Thymus (tissue), 14 donors: ENCODE measurements at places on chromosomes 7 and 10.

GRCh38 chr7:143383642-143383957, 2.5 kb downstream of the ZYX start:
- DNase-seq: no peak

DNA sequence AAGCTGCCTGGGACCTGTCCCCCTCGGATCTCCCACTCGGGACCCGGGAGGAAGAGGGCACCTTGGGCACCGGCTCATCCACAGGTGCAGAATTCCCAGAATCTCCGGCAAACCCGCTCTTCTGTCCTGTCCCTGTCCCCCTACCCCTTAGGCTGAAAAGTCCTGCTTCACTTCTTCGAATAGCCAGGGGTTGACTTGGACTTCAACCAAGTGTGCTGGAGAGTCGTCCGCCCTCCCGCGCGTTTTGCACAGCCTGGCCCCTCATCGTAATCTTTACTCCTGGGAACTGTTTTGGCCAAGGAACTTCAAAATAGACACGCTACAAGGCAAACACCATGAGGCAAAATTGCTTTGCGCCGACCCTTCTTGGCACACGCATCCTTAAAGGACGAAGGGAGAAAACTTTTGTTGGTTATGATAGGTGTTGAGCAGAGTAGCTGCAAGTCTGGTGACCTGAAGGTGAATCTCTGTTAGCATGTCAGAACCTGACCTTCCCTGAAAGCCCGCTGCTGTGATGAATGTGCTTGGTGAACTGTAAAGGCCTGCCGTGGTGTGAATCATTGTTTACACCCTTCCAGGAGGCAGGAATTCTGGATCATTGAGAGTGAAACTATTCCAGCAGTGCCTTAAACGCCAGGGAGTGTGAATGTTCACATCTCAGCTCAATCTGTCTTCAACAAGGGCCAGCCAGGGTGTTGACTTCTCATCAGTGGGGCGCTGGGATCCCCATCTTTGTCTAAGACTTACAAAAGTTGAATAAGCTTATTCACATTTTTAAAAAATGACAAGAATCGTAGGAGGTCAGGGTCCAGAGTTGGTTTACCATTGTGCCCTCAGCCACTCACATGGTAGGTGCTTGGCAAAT, 589 bp upstream of the RAPGEF5 start:
- DNase-seq: no peak

DNA sequence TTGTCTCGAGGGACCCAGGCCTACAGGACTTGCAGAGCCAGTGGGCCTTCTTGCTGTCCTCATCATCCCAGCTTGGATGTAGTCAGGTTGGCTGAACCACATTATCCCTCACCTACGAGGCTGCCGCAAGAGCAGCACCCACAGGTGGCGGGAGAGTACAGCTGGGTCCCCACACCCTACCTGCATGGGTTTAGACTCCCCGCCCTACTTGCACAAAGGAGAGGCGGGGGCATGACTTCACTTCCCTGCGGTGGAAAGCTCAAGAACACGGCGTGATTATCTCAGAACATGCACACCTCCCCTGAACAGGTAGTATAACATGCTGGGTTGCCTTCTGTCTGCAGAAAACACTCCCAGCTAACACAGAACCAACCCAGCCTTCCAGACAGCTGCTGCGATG, 57.5 kb downstream of the CTBP2 start:
- DNase-seq: no peak

GRCh38 chr7:10998996-10999757, 25.5 kb downstream of the PHF14 start:
- DNase-seq: no peak

GRCh38 chr7:27156508-27156898, at the start of gene HOXA7:
HOXA7 (minus strand) TSS chr7:27156675; CDS start chr7:27156545, 130 bp downstream.
- DNase-seq: no peak

- DNase-seq: no peak
Measured at GRCh38 chr7:142380069-142380468, 122.2 kb upstream of the PRSS58 start.

GRCh38 chr10:99709480-99710229, 22.3 kb downstream of the COX15 start:
- no peak for DNase-seq

DNA sequence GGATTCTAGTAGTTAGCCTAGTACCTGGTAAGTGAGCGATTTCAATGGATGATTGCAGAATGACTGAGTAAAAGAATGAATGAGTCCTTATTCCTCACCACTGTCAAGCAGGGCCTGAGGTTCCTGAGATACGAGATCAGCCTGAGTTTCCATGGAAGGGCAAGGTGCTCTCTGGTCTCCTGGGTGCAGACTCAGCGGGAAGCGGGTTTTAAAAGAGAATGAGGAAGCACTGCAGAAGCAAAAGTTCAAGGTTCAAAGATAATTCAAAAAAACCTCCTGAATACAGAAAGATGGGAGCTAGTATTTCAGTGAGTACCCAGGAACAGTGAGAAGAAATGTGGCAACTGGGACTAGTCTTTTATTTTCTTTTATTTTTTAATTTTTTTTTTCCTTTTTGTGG, 4.3 kb downstream of the ZNF3 start:
- no peak for DNase-seq

GRCh38 chr7:157189405-157189804, 50.7 kb downstream of the UBE3C start:
- no peak for DNase-seq

DNA sequence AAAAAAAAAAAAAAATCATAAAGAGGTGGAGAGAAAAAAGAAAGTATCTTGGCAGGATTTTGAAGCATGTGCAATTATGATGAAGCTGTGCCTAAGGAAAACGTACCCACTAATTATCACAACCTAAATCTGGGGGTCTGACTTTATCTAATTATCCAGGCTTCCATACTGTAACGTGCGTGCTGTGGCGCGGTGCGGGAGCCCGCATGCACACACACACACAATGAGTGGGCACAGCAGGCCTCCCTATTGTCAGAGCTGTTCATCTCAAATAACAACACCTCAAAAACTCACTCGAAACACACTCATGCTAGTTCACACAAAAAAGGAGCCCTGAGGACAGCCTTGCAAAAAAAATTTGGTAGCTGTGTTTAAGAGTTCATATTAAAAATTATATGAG, 31.9 kb downstream of the BEND7 start:
- no peak for DNase-seq

GRCh38 chr7:44305564-44306507, 19.6 kb downstream of the CAMK2B start:
- no peak for DNase-seq

- no peak for DNase-seq
Measured at GRCh38 chr7:135486261-135486920, 23.5 kb downstream of the CNOT4 start.

- DNase-seq: no peak
Measured at GRCh38 chr10:103648636-103649532, 155.4 kb downstream of the NEURL1 start.

DNA sequence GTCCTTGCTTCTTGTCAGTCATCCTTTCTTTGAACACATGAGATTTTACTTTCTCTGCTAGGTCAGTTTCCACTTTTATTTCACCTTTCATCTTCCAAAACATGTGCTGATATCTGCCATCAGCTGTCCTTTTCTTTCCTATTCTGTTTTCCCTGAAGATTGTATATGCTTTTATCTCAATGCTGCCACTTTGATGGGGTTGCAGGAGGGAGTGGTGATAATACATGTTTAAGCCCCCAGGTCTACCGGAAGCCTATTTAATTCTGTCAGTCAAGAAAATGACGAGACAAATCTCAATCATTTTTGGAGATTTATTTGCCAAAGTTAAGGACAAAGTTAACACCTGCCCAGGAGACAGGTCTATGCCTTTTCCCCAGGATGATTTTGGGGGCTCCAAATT, 73.8 kb downstream of the MRPL32 start:
- no peak for DNase-seq

- peak; percentile 49 for DNase-seq
Measured at GRCh38 chr7:102291056-102291915, 4.6 kb downstream of the SH2B2 start.

DNA sequence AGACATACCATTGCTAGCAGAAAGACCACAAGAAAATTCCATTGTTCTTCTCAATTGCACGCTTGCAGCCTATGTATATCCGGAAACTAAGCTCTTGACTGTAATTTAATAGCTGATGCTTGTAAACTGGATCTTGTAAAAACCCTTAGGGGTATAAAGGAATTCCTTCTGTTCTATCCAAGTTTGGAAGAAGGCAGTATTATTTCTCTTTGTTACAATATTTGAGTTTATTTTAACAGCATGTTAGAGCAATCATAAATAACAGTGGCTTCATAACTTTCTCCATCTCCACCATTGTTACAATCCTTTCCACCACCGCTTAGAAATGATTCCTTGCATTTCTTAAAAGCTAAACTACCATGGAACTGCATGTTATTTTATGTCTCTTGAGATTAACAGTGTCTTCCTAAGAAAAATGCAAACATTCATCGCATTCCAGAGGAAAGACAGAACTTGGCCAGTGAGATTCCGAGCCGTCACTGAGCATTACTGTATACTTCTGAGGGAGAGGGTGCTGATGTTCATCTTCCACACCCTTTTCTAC, 92.5 kb downstream of the TRIL start:
- no peak for DNase-seq

GRCh38 chr10:11115337-11115736, 97.7 kb downstream of the CELF2 start:
- DNase-seq: no peak

GRCh38 chr7:106721816-106722785, 61.1 kb upstream of the CCDC71L start:
- no peak for DNase-seq

- DNase-seq: no peak
Measured at GRCh38 chr7:41188163-41189130, 514.4 kb downstream of the INHBA start.

DNA sequence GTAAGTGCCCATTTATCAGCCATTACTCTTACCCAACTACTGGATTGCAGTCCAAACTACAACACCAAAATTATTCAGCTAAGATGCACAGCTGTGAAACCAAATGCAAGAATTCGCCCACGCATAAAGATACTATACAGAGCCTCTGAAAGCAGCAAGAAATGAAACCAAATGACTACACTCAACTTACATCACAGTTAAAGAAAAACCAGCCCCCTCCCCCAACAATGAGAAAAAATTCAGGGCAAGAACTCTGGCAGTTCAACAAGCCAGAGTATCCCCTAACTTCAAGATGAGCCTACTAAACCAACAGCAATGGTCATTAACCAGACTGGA, 209.1 kb upstream of the VWC2 start:
- no peak for DNase-seq

GRCh38 chr10:113788604-113789083, 37.2 kb downstream of the PLEKHS1 start:
- DNase-seq: no peak

DNA sequence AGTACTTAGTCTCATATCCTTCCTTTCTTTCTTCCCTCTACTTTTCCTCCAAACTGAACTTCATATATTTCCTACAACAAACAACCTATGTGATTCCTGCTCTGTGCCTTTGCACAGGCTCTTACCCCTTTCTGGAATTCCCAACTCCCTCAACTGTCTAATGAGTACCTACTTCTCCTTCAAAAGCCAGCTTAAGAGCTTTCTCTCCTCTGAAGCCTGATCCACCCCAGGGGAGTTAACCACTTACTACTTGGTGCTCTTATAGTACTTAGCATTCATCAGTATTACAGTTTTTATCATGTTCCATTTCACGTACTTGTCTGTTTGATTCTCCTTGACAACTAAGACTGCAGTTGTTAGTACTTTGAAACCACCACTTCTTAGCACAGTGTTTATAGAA, 246.1 kb downstream of the LRRTM3 start:
- DNase-seq: no peak

GRCh38 chr7:19982841-19983835, 209.7 kb upstream of the TMEM196 start:
- peak; percentile 34 for DNase-seq

DNA sequence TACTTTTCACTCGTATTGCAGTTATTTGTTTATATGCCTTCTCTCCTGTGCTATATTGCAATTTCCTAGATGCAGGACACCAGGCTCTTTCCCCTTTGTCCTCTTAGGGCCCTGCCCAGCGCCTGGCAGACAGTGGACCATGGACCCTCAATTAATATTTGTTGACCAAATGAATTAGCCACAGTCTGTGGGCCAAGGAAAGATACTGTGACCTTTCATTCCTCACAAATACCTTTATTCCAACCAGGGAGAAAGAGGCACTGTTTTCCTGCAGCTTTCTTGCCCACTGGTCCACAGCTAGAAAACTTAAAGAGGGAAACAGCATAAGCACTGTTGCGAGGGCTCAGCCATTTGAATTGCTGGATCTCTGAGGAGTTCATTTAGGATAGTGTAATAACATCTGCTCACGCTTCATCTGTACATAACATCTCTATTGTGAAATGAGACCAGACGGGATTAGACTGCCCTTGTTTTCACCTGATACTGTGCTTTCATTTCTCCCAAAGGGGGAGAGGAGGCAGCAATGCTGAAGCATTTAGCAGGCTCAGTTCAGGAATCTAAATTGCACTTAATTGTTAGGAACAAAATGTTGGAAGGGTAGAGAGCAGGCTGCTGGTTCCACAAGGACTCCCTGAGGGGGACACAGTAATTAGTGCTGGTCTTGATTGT, 46.7 kb downstream of the TNS3 start:
- no peak for DNase-seq

DNA sequence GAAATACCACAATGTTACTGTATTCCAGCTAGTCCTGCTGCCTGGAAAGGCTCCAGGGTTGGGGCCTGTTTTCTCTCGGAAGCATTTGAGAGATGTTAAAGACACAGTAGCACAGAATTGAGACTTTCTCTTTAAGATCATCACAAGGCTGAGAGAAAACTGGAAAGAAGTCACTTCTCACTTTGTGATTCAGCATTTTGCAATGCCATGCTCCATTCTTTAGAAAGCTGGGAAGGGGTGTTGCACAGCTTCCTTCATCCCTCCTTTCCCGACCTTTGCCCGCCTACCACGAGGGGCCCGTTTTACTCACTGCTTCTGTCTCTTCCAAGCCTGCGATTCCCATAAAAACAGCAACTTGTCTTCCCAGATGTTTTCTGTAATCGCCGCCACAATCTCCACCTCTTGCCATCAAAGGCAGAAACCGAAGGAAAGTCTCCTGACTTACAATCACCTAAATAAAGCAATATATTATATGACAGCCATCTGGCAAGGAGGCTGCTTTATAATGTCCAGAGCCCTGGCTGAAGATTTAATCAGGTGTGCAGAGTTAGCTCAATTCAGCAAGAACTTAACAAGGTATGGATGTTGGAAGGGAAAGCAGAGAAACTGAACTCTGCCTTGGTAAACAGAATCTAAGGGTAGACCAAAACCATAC, 18.9 kb downstream of the NOD1 start:
- DNase-seq: no peak

DNA sequence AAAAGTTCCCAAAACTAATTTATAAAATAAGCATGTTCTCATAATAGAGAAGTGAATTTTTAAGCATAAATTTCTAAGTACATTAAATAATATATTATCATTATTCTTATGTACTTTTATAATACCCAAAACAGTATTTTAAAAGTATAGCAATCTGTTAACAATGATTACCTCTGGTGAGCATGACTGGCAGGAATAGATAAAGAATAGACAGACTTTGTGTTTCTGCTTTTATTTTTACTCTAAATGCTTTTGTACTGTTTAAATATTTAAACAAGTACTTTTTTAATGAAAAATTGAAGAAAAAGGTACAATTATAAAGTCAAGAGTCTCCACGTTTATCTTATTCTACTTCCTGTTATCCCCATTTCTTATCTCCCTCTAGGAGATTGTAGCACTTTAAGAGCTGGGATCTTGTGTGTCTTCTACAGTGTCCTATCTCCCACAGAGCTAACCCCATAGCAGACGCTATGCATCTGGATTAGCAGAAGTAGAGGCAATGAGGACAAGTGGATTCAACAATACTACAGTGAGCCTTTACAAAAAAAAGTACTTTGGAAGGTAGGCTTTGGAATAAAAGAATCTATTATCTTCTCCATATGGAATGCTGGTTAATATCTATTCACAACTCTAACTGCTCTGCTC, 42.9 kb downstream of the IDE start:
- DNase-seq: no peak
